ENCODE measurements at places on chromosomes 12 and 14. TPM values are rescaled to one million over a fixed set of nuclear protein-coding genes. Genes with fewer than 3 reads are reported as not detected.

- no peak for DNase-seq
These were observed 99.2 kb upstream of the PWP1 start for GRCh38 chr12:107586256-107586970.

DNA sequence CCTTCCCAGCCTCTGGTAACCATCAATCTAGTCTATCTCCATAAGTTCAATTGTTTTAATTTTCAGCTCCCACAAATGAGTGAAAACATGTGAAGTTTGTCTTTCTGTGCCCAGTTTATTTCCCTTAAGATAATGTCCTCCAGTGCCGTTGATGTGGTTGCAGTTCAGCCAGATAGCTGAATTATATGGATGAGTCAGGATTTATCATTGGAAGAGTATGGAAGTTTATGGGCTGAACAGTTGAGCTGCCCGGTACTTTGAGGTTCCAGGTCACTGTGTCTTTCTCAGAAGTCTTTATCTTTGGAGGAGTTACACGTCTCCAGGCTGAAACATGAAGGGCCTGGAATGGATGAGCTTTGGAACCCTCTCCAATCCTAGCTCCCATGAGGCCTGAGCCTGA is 120.1 kb downstream of the ASCL4 start:
- DNase-seq = no peak

GRCh38 chr12:6603095-6603567 is 4.0 kb downstream of the CHD4 start:
- DNase-seq = no peak

DNA sequence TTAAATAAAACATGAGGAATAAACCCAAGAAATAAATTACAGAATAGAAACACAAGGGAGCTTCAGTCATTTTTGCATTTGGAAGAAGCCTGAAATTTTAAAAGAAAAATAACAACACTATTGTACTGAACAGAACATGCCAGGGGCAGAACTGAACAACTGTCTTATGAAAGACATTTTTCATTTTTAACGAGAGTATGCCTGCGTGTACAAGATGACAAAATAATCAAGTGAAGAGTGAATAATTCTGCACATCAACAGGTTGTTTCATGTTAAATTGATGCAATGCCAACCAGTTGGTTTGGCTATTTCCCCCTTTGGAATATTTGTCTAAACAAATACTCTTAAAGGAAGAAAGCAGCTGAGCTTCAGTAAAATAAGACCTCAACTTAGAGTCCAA is 103.3 kb upstream of the BTG1 start:
- no peak for DNase-seq

Gene P2RX2
- 2.8 TPM for polyA plus RNA-seq

- no peak for DNase-seq
These were observed 155.3 kb upstream of the FSCB start for GRCh38 chr14:44662250-44662891.

Gene TBPL2
- polyA plus RNA-seq = not detected

GRCh38 chr12:116131176-116131575 is 146.3 kb downstream of the MED13L start:
- DNase-seq = no peak

Gene KRT79
- not detected for polyA plus RNA-seq

Gene MTRFR
- polyA plus RNA-seq = 15.8 TPM

Gene HOXC5
- not detected for polyA plus RNA-seq
